ENCODE measurements at places on chromosomes 2 and 18.

- H3K36me3 ChIP-seq: peaks cover 14% of the 10 kb centered on the region
- no peak overlapping the region for H3K27ac ChIP-seq
- DNase-seq: no peak
- H3K27me3 ChIP-seq: peaks cover 13% of the 10 kb centered on the region
Measured at GRCh38 chr2:234279637-234280036, 217.2 kb downstream of the ARL4C start.

DNA sequence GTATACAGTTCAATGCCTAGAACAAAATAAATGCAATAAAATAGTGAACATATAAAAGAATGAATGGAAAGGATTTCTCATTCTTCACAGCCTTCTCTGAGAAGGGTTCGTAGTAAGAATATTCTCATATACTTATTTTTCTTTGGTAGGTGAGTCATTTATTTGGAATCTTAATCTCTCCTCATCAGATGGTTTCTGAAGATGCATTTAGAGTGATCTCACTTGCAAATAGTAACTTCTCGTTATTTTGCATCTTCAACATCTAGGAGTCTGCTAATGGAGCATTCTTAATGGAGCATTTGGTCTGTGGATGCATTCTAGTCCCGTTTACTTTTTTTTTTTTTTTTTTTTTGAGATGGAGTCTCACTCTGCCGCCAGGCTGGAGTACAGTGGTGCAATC is 3.9 kb downstream of the UBXN4 start:
- H3K27ac ChIP-seq: no peak overlapping the region
- peak overlapping the region; percentile 27 for H3K4me3 ChIP-seq
- no peak for DNase-seq

DNA sequence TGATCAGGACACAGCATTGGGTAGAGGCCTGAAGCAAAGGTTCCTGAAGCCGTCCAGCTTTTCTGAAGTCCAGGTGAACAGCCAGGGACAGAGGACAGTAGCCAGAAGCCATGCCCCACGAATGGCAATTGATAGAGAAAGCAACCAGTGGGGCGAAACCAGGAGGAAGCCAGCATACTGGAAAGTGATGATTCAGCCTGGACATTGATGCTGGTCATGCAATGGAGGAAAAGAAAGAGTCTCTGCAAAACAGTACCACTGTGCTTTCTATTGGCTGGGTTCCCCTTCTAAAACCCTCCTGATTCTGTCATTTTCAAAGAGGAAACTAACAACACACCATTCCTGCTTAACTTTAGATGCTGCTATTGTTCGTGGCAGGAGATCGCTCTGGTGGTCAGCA is 221.4 kb upstream of the EPAS1 start:
- H3K27ac ChIP-seq: no peak overlapping the region
- peaks cover 3% of the 10 kb centered on the region for H3K27me3 ChIP-seq
- H3K4me3 ChIP-seq: no peak overlapping the region
- no peak for DNase-seq
- H3K36me3 ChIP-seq: no peaks in the 10 kb centered on the region

DNA sequence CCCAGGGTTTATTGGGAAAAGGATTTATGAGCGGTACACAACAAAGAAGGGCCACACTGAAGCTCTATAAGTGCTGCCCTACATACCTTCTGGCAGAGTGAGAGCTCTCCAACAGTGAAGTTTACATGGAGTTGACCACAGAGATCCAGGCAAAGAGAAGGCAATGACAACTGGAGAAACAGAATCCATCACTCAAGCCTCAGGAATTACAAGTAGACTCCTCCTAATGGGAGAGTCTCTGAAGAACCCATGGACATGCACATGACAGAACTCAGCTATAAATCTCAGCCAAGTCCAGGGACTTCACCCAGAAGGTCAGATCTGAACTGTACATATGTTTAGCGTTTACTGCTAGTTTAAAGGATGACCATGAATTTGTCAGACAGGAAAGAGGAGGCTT is 164.7 kb downstream of the DNAH7 start:
- no peak overlapping the region for H3K27ac ChIP-seq
- no peaks in the 10 kb centered on the region for H3K27me3 ChIP-seq
- no peaks in the 10 kb centered on the region for H3K4me1 ChIP-seq
- no peak for DNase-seq
- no peak overlapping the region for H3K4me3 ChIP-seq
- no peaks in the 10 kb centered on the region for H3K36me3 ChIP-seq

GRCh38 chr2:199997296-199997695 is 41.9 kb downstream of the MAIP1 start:
- H3K36me3 ChIP-seq: no peaks in the 10 kb centered on the region
- DNase-seq: no peak
- H3K27ac ChIP-seq: no peak overlapping the region
- H3K4me1 ChIP-seq: no peaks in the 10 kb centered on the region
- H3K4me3 ChIP-seq: no peak overlapping the region

DNA sequence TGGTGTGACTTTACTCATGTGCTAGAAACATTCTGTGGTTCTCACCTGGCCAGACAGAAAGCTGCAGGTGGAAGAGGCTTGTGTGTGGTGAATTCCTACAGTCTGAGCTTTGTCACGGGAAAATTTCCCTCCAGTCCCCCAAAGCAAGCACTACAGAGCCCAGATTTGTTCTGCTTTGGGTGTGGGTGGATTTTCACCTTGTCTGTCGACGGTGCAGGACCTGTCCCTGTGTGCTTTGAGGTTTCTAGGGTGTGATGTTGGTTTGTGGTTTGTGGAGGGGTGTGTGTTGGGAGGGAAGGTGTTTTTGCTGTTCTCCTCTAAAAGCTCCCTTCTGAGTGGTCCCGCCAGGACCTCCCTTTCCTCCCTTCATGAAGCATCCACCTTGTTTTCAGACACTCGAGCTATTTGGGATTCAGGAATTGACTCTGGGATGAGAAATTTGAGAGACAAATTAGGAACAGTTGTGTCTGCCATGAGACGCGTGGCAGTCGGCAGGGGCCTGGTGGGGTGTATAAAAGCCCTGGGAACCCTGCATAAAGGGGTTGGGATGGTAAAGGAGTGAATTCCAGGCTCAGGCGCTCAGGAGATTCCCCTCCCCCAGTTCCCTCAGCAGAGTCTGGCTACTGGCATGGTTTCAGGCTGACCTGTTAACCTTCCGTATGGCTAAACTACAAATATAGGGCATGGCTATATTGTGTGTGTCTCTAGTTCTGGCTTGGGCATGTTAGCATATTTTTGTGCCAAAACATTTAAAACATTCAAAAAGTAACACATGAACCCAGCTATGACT is 65.5 kb downstream of the DGKD start:
- H3K27ac ChIP-seq: peak overlapping the region; percentile 86
- H3K27me3 ChIP-seq: peaks cover 17% of the 10 kb centered on the region
- H3K4me1 ChIP-seq: peaks cover 44% of the 10 kb centered on the region
- H3K36me3 ChIP-seq: peaks cover 36% of the 10 kb centered on the region
- no peak for DNase-seq

- H3K36me3 ChIP-seq: peaks cover 11% of the 10 kb centered on the region
- peaks cover 14% of the 10 kb centered on the region for H3K27me3 ChIP-seq
- DNase-seq: no peak
- H3K27ac ChIP-seq: no peak overlapping the region
- peaks cover 11% of the 10 kb centered on the region for H3K4me1 ChIP-seq
Measured at GRCh38 chr2:1234731-1235308, 178.4 kb upstream of the TPO start.

DNA sequence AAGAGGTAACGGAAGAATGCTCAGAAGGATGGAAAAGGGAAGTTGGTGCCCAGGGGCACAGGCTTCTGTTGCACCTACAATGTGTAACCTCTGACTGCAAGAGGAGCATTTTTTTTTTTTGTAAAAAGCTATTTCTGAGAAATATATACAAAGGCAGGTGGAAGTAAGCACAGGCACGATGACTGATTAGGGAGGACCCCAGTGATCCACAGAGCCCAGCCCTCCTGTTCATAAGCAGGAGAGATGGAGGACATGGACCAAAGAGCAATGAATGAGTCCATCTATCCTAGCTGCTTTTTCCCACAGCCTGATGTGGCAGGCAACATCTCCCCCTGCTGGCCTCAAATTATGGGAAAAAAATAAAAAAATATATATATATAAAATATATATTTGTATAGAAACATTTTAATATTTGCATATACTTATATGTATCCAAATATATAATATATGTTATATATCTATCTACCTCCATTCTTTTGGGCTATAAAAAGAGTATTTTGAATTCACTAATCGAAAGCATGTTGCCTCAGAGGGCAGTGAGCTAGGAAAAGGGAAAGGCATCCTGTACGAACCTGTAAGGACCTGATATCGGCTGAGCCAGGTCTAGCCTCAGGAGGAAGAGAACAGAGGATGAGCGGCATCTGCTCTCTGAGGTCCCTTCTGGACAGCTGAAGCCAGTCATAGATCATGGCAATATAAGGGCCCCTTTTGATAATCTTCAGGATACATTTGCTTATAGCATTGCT is 166.0 kb upstream of the STK17B start:
- H3K4me1 ChIP-seq: no peaks in the 10 kb centered on the region
- no peak overlapping the region for H3K4me3 ChIP-seq
- no peaks in the 10 kb centered on the region for H3K27me3 ChIP-seq
- peaks cover 4% of the 10 kb centered on the region for H3K36me3 ChIP-seq
- peak; percentile 11 for DNase-seq

GRCh38 chr2:46997884-46998283 is 82.3 kb upstream of the MCFD2 start:
- H3K36me3 ChIP-seq: peaks cover 22% of the 10 kb centered on the region
- H3K27me3 ChIP-seq: peaks cover 10% of the 10 kb centered on the region
- H3K27ac ChIP-seq: no peak overlapping the region
- peaks cover 12% of the 10 kb centered on the region for H3K4me1 ChIP-seq

- H3K27me3 ChIP-seq: peaks cover 28% of the 10 kb centered on the region
- peaks cover 24% of the 10 kb centered on the region for H3K4me1 ChIP-seq
- H3K27ac ChIP-seq: no peak overlapping the region
Measured at GRCh38 chr2:9648821-9649220, 18.0 kb upstream of the YWHAQ start.

- DNase-seq: no peak
- no peaks in the 10 kb centered on the region for H3K36me3 ChIP-seq
- H3K4me3 ChIP-seq: no peak overlapping the region
- no peak overlapping the region for H3K27ac ChIP-seq
- peaks cover 11% of the 10 kb centered on the region for H3K4me1 ChIP-seq
Measured at GRCh38 chr2:96123290-96123689, 6.9 kb upstream of the ADRA2B start.

DNA sequence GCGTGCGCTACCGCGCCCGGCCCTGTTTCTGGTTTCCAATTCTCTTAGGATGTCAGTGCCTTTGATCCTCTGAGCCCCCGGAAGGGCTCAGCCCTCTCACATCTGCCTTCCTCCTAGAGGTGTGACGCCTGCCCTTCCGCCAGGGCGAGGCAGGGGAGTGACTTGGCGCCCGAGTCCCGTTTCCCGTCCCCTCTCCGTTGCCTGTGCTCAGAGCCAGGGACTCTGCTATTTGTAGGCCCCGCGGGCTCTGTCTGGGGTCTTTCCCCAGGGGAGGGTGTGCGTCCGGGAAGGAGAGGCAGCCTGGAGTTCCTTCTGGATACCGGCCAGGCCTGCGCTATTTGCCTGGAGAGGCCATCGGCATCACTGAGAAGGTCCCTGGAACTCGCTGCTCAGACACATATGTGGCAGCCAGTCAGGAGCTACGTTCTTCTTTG is 103.7 kb upstream of the TAF1B start:
- peaks cover 8% of the 10 kb centered on the region for H3K27me3 ChIP-seq
- H3K27ac ChIP-seq: no peak overlapping the region
- no peak for DNase-seq

- peaks cover 2% of the 10 kb centered on the region for H3K27me3 ChIP-seq
- no peak overlapping the region for H3K27ac ChIP-seq
- H3K36me3 ChIP-seq: no peaks in the 10 kb centered on the region
- H3K4me1 ChIP-seq: peaks cover 8% of the 10 kb centered on the region
Measured at GRCh38 chr2:106978647-106979046, 92.7 kb upstream of the ST6GAL2 start.

- peaks cover 10% of the 10 kb centered on the region for H3K27me3 ChIP-seq
- H3K27ac ChIP-seq: no peak overlapping the region
- H3K4me3 ChIP-seq: no peak overlapping the region
Measured at GRCh38 chr18:56538746-56539145, 99.6 kb downstream of the TXNL1 start.

DNA sequence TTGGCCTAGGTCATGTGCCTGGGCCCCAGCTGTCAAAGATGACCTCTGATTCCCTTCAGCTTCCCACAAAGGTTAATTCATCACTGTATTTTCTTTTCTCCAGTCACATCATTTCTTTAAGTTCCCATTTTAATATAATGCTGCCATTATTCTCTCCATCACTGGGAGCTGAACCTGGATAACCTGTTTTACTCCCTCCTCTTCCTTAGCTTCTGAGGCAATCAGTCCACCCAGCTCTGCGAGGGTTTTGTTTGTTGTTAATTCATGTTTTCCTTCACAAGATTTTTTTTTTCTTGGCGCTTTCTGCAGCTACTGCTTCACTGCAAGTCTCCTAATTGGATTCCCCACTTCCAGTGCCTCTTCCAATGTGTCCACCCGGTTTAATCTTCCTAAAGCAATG is 5.1 kb upstream of the EML4 start:
- peaks cover 2% of the 10 kb centered on the region for H3K27me3 ChIP-seq
- H3K36me3 ChIP-seq: no peaks in the 10 kb centered on the region
- H3K4me1 ChIP-seq: peaks cover 17% of the 10 kb centered on the region
- H3K27ac ChIP-seq: no peak overlapping the region
- H3K4me3 ChIP-seq: no peak overlapping the region

DNA sequence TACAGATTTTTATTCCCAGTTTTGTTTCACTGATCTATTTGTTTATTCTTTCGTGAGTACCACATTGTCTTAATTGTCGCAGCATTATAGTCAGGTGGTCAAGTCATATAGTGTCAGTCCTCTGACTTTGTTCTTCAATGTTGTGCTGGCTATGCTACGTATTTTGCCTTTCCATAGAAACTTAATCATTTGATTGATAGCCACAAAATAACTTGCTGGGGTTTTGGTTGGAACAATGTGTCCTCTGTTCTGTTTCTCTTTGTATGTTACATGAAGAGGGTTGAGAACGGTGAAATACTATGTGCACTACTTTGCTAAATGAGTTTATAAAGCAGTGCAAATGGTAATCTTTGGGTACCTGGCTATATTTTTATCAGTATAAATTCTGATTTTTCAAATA is 64.9 kb upstream of the TTC27 start:
- no peak overlapping the region for H3K4me3 ChIP-seq
- H3K36me3 ChIP-seq: peaks cover 76% of the 10 kb centered on the region
- H3K4me1 ChIP-seq: no peaks in the 10 kb centered on the region
- H3K27me3 ChIP-seq: no peaks in the 10 kb centered on the region
- no peak for DNase-seq

All from nephron progenitor cell (in vitro differentiated cells).